Fibroblast of the aortic adventitia (primary cell): ENCODE measurements at places on chromosomes 11 and 22. TPM values are rescaled to one million over a fixed set of nuclear protein-coding genes. Genes with fewer than 3 reads are reported as not detected.
A peak's percentile ranks its signal among the peaks of the same experiment; 100 is the strongest.

SCN3B gene
- total RNA-seq, result not detected in 2 replicates

GRCh38 chr22:23053051-23053707, 17.1 kb upstream of the GNAZ start:
- no peak for DNase-seq

GRCh38 chr11:105192115-105192514, 52.5 kb upstream of the CARD18 start:
- DNase-seq, result no peak

OR56A4 gene
- not detected in 2 replicates for total RNA-seq

DNA sequence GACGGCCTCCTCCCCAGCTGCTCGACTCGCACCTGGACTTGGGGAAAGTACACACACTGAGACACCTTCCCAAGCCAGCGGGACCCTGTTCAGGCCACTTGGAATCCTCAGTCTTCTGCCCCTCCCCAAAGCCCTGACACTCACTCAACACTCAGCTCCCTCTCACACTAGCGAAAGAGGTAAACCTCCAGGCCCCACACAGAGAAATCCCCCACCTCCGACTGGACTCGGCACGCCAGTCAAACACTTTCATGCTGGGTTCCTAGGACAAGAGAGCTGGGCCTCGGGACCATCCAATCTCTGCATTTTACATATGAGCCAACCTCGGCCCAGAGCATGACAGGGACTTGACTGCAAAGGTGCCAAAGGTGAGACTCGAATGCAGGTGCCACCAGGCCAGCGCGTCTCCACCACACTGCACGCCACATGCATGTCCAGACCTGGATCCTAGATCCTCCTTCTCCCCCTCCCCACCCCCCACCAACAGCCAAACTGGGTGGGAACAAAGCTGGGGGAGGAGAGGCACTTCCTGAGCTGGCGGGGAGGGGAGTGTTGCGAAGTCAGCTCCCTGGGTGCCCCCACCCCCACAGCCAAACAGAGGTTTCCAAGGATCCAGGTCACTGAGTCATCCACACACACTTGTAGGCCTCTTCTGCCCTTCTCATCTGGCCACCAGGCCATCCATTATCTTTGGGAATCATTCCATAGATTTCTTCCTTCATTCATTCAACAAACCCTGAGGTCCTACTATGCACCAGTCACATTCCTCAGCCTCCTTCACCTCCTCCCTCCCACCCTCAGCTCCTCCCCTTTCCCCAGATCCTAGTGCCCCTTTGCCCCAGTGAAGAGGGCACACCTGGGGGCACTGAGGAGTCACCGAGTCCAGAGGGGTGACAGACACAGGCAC, 10.7 kb upstream of the CD5 start:
- peak; percentile 3 for DNase-seq
